SJSA1 (cell line): ENCODE measurements at places on chromosomes 13 and 19. TPM values are rescaled to one million over a fixed set of nuclear protein-coding genes. Genes with fewer than 3 reads are reported as not detected.

- peaks cover 29% of the 10 kb centered on the region for H3K4me1 ChIP-seq
- H3K27me3 ChIP-seq: no peaks in the 10 kb centered on the region
- H3K4me3 ChIP-seq: no peak overlapping the region
- DNase-seq: no peak
- H3K27ac ChIP-seq: no peak overlapping the region
Observed at GRCh38 chr13:76708138-76708688, 178.0 kb downstream of the KCTD12 start.

Gene PPP1R12C
- 72.7 and 82.4 TPM in 2 replicates for total RNA-seq

DNA sequence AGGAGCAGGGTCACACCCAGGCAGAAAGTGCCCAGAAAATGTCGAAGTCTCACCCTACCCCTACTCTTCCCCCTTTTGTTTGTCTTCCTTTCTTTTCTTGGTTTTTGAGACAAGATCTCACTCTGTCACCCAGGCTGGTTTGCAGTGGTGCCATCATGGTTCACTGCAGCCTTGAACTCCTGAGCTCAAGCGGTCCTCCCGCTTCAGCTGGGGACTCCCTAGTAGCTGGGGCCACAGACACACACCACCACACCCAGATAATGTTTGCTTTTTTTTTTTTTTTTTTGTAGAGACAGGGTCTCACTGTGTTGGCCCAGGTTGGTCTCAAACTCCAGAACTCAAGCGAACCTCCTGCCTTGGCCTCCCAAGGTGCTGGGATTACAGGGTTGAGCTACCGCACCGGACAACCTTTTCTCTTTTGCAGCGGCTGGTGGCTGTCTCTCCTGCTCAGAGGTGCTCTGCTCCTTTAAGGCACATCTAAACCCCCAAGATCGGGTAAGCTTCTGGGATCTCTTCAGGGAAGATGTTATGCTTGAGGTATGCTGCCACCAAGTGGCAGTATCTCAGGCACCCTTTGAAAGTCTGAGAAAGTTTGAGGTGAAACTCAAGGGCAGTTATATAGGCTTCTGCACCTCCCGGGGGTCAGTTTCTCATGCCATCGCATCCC is 22.4 kb upstream of the EBI3 start:
- H3K27ac ChIP-seq: no peak overlapping the region
- peaks cover 8% of the 10 kb centered on the region for H3K4me1 ChIP-seq
- no peaks in the 10 kb centered on the region for H3K36me3 ChIP-seq
- H3K4me3 ChIP-seq: no peak overlapping the region
- no peak for DNase-seq

- no peak overlapping the region for H3K4me3 ChIP-seq
- no peaks in the 10 kb centered on the region for H3K4me1 ChIP-seq
- no peaks in the 10 kb centered on the region for H3K27me3 ChIP-seq
- no peak overlapping the region for H3K27ac ChIP-seq
- H3K36me3 ChIP-seq: peaks cover 94% of the 10 kb centered on the region
Observed at GRCh38 chr19:18863843-18864362, 32.1 kb downstream of the CERS1 start.

DNA sequence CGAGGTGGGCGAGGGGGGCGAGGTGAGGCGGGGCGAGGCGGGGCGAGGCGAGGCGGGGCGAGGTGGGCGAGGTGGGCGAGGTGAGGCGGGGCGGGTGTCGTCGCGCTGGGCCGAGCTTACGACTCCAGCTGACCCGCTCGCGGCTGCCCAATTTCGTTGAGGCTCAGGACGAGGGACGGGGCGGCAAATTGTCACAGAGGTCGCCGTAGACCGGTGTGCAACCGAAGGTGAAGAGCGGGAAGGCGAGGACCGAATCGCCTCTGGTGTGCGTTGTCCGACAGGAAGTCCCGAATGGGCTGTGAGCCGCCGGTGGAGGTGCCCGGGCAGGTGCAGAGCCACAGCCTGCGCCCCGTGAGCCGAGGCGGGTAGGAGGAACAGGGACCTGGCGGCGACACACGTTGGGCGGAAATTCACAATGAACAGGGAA is at the start of gene LACC1:
LACC1 (plus strand) TSS at position 150 of the 427 bp plus-strand sequence. CDS start 1,082 bp downstream, outside the sequence.
- H3K4me1 ChIP-seq: peaks cover 10% of the 10 kb centered on the region
- no peaks in the 10 kb centered on the region for H3K27me3 ChIP-seq
- no peak for DNase-seq

Gene CNN1
- total RNA-seq: 73.5 and 93.9 TPM in 2 replicates

- no peaks in the 10 kb centered on the region; the same call in 1 of the 2 replicates for H3K27me3 ChIP-seq
- no peak for DNase-seq
- H3K36me3 ChIP-seq: no peaks in the 10 kb centered on the region
- no peaks in the 10 kb centered on the region for H3K4me1 ChIP-seq
- H3K4me3 ChIP-seq: no peak overlapping the region
- no peak overlapping the region for H3K27ac ChIP-seq
Observed at GRCh38 chr19:2288338-2288817, 6.4 kb upstream of the PEAK3 start.

GRCh38 chr13:35810321-35810720 is 320.9 kb downstream of the DCLK1 start:
- no peaks in the 10 kb centered on the region for H3K27me3 ChIP-seq
- no peak overlapping the region for H3K4me3 ChIP-seq
- no peak overlapping the region for H3K27ac ChIP-seq
- no peaks in the 10 kb centered on the region for H3K36me3 ChIP-seq
- no peak for DNase-seq
- no peaks in the 10 kb centered on the region for H3K4me1 ChIP-seq

Gene FGF14
- not detected in 2 replicates for total RNA-seq

GRCh38 chr19:42102877-42103276 is 26.9 kb downstream of the ZNF574 start:
- no peaks in the 10 kb centered on the region for H3K27me3 ChIP-seq
- no peaks in the 10 kb centered on the region for H3K36me3 ChIP-seq
- no peak overlapping the region for H3K4me3 ChIP-seq
- no peak for DNase-seq
- H3K4me1 ChIP-seq: peaks cover 15% of the 10 kb centered on the region

Gene SLC15A1
- not detected in 2 replicates for total RNA-seq

DNA sequence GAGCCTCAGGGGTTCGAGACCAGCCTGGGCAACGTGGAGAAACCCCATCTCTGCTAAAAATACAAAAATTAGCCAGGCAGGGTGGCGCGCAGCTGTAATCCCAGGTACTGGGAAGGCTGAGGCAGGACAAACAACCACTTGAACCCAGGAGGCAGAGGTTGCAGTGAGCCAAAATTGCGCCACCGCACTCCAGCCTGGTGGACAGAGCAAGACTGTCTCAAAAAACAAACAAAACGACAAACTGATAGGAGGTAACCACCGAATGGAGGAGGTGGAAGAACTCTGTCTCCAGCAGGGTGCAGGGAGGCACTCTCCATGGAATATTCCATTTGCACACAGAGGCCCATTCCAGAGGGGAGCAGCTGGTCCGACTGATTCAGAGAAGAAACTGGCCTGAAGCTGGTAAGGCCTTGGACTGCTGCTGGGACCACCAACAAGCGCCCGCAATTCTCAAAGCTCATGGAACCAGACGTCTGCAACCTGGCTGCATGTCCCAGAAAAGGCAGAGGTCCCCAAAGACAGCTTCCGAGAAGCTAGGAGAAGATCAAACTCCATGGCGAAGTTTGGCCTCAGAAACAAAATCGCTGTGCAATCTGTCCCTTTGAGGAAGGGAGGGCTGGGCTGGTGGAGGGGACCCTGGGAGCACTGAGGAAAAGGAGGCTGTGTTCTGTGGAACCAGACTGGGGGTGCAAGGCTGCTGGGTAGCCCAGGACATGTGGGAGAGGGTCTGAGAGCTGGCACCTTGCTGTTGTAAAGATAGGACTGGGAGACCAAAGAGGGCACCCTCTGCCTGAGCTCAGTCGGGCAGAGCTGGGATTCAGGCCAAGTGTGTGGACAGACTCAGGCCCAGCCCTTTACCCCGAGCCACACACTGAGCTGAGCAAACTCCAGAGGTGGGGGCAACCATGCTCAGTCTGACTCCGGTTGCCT is 35.2 kb downstream of the SLC25A42 start:
- H3K27ac ChIP-seq: no peak overlapping the region
- H3K27me3 ChIP-seq: no peaks in the 10 kb centered on the region
- DNase-seq: no peak
- H3K4me3 ChIP-seq: no peak overlapping the region
- no peaks in the 10 kb centered on the region for H3K36me3 ChIP-seq

GRCh38 chr13:99969919-99970650 is 1.5 kb downstream of the ZIC5 start:
- no peak for DNase-seq
- H3K27me3 ChIP-seq: peaks cover 96% of the 10 kb centered on the region
- peaks cover 15% of the 10 kb centered on the region for H3K4me1 ChIP-seq
- no peaks in the 10 kb centered on the region; the same call in 1 of the 2 replicates for H3K36me3 ChIP-seq

Gene MYADM
- total RNA-seq: 35.7 and 39.7 TPM in 2 replicates

DNA sequence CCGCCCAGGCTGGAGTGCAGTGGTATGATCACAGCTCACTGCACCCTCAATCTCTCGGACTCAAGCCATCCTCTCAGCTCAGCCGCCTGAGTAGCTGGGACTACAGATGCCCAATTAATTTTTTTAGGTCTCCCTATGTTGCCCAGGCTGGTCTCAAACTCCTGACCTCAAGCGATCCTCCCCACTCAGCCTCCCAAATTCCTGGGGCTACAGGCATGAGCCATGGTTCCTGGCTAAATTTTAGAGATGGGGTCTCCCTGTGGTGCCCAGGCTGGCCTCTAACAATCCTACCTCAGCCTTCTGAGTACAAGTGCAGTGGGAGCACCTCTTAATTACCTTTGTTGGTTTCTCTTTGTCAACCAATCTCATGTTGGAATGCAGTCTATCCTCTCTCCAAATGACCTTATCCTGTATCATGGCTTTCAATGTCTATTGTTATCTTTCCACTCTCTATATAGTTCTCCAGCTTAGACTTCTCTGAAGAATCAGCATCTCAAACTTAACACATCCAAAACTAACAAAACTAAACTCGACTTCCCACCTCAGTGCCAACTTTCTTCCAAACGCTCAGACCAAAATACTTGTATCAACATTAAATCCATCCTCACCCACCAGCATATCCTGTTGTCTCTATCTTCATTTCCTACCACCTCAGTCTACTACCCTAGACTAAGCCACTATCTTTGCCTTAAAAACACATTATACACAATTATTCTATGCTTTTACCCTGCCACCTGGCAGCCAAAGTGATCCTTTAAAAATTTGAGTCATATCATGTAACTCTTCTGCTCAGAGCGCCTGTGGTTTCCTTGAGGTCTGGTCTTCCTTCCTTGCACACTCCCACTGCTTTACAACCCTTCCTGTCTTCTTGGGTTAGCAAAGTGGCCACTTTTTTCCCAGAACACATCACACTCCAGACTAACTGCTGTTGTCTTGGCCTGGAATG is 6.7 kb downstream of the TPT1 start:
- no peaks in the 10 kb centered on the region for H3K27me3 ChIP-seq
- H3K27ac ChIP-seq: no peak overlapping the region
- H3K4me1 ChIP-seq: peaks cover 73% of the 10 kb centered on the region
- DNase-seq: no peak
- peaks cover 65% of the 10 kb centered on the region for H3K36me3 ChIP-seq

GRCh38 chr13:113951246-113951999 is 22.5 kb downstream of the C13orf46 start:
- H3K27me3 ChIP-seq: no peaks in the 10 kb centered on the region
- peaks cover 7% of the 10 kb centered on the region for H3K4me1 ChIP-seq
- peak; percentile 63 for DNase-seq
- no peak overlapping the region for H3K4me3 ChIP-seq
- H3K36me3 ChIP-seq: no peaks in the 10 kb centered on the region

Gene INSL3
- total RNA-seq: not detected in 2 replicates

DNA sequence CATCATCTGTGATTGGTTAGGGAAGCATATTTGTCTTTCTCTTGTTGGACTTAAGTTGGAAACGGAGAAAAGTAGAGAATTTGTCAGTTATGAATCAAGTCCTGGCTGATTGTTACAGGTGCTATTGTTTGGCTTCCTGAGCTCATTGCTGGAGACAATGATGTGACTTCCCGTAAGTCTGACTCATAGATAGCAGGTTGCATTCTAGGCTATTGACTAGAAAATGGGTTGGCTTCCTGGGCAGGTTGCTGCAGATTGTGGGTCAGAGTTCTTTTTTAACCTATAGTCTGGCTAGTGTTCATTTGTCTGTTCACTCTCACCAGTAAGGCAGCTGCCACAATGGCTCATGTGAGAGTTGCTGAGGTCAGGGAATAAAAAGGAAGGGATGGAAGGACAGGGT is 101.5 kb downstream of the CCNA1 start:
- H3K36me3 ChIP-seq: no peaks in the 10 kb centered on the region
- H3K4me3 ChIP-seq: no peak overlapping the region
- H3K4me1 ChIP-seq: no peaks in the 10 kb centered on the region
- H3K27ac ChIP-seq: no peak overlapping the region
- no peak for DNase-seq

GRCh38 chr19:49403404-49404187 is 15.5 kb downstream of the KASH5 start:
- no peaks in the 10 kb centered on the region for H3K36me3 ChIP-seq
- no peak for DNase-seq
- H3K4me3 ChIP-seq: no peak overlapping the region
- no peaks in the 10 kb centered on the region for H3K4me1 ChIP-seq
- H3K27ac ChIP-seq: no peak overlapping the region

DNA sequence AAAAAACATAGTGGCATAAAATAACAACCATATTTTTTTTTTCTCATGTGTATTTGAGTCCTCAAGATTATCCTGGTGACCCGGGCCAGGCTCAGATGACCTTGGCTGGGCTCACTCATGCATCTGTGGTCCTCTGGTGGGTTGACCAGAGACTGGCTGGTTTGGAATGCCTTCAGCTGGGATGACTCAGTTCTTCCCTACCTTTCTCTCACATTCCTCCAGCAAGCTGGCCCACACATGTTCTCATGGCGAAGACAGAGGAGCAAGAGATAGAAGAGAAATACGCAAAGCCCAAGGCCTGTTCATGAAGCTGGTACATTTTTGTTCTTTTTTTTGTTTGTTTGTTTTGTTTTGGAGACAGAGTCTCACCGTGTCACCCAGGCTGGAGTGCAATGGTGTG is 14.3 kb upstream of the ZNF541 start:
- no peak overlapping the region for H3K27ac ChIP-seq
- no peaks in the 10 kb centered on the region for H3K27me3 ChIP-seq
- H3K4me3 ChIP-seq: no peak overlapping the region
- H3K4me1 ChIP-seq: peaks cover 9% of the 10 kb centered on the region
- DNase-seq: peak; percentile 57
- no peaks in the 10 kb centered on the region for H3K36me3 ChIP-seq

Gene ASPDH
- not detected in 2 replicates for total RNA-seq

Gene SERP2
- not detected in 2 replicates for total RNA-seq

- no peaks in the 10 kb centered on the region for H3K27me3 ChIP-seq
- peaks cover 5% of the 10 kb centered on the region for H3K4me1 ChIP-seq
- no peak overlapping the region for H3K4me3 ChIP-seq
- H3K27ac ChIP-seq: no peak overlapping the region
Observed at GRCh38 chr19:37329686-37330085, 41.2 kb upstream of the ZNF527 start.

DNA sequence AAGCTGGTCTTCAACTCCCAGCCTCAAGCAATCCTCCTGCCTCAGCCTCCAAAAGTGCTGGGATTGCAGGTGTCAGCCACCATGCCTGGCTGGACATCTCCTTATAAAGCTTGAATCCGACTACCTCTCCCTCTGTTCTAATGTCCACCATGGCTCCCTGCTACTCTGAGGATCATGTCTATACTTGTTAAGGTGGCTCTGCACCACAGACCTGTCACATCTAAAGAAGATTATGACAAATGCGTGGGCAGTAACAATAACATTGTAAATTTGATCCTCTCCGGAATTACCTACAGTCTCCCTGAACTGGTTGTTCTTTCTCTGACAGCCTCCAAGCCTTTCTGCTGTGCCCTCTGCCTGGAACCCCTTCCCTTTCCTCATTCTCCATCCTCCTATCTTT is 1.8 kb downstream of the NXNL1 start:
- H3K27ac ChIP-seq: no peak overlapping the region
- no peak for DNase-seq
- peaks cover 30% of the 10 kb centered on the region for H3K27me3 ChIP-seq
- no peaks in the 10 kb centered on the region for H3K36me3 ChIP-seq

Gene SERPINE3
- total RNA-seq: not detected in 2 replicates

Gene SCN1B
- 2.9 and 4.0 TPM in 2 replicates for total RNA-seq

Gene LGALS14
- not detected in 2 replicates for total RNA-seq

Gene FFAR3
- total RNA-seq: not detected in 2 replicates
